ENCODE measurements at places on chromosomes 6 and 20. TPM values are rescaled to one million over a fixed set of nuclear protein-coding genes. Genes with fewer than 3 reads are reported as not detected.

Gene SPDEF
- total RNA-seq, result 0.07 TPM

Gene ZC2HC1B
- total RNA-seq, result not detected

Gene MYMX
- total RNA-seq, result not detected

Gene CDH4
- 11.2 TPM for total RNA-seq

Gene TREML2
- total RNA-seq, result 0.17 TPM

Gene RNF144B
- total RNA-seq, result 17.5 TPM

Gene BCAS4
- total RNA-seq, result 11.5 TPM

Gene TTBK1
- total RNA-seq, result 0.03 TPM

Gene PACRG
- not detected for total RNA-seq

Gene ABHD16A
- total RNA-seq, result 23.0 TPM
